Cardiac muscle cell (in vitro differentiated cells and primary cell): ENCODE measurements at places on chromosomes 3 and 15. TPM values are rescaled to one million over a fixed set of nuclear protein-coding genes. Genes with fewer than 3 reads are reported as not detected.

DNA sequence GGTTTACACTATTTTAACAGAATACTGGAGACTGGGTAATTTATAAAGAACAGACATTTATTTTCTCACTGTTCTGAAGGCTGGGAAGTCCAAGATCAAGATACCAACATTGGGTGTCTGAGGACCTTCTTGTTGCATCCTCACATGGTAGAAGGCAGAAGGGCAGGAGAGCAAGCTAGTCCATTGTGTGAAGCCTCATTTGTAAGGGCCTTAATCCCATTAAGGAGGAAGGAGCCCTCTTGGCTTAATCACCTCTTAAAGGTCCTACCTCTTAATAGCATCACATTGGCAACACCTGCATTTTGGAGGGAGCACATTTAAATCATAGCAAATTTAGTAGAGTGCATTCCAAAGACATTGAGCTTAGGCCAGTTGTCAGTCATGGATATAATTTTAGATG lies 26.2 kb downstream of the UBE2Q2 start:
- H3K36me3 ChIP-seq, result peaks cover 21% of the 10 kb centered on the region
- H3K4me3 ChIP-seq, result no peak overlapping the region
- H3K4me1 ChIP-seq, result peaks cover 12% of the 10 kb centered on the region
- H3K27me3 ChIP-seq, result no peaks in the 10 kb centered on the region

- no peak for DNase-seq
- no peaks in the 10 kb centered on the region for H3K4me1 ChIP-seq
- H3K27me3 ChIP-seq, result no peaks in the 10 kb centered on the region
- no peak overlapping the region for H3K4me3 ChIP-seq
These were observed 283.4 kb downstream of the LSAMP start for GRCh38 chr3:116161575-116162525.

- no peaks in the 10 kb centered on the region for H3K4me1 ChIP-seq
- DNase-seq, result no peak
- H3K27ac ChIP-seq, result no peak overlapping the region
- H3K36me3 ChIP-seq, result no peaks in the 10 kb centered on the region
These were observed 41.9 kb upstream of the TEX55 start for GRCh38 chr3:119104031-119104430.

GRCh38 chr15:63337046-63337445 lies 44.6 kb downstream of the CA12 start:
- H3K4me1 ChIP-seq, result no peaks in the 10 kb centered on the region
- no peaks in the 10 kb centered on the region for H3K27me3 ChIP-seq
- no peak overlapping the region for H3K4me3 ChIP-seq
- no peaks in the 10 kb centered on the region for H3K36me3 ChIP-seq
- H3K27ac ChIP-seq, result no peak overlapping the region
- no peak for DNase-seq

GRCh38 chr3:76930712-76931111 lies 109.2 kb upstream of the ROBO2 start:
- DNase-seq, result no peak
- peaks cover 6% of the 10 kb centered on the region for H3K4me1 ChIP-seq
- no peak overlapping the region for H3K27ac ChIP-seq
- H3K27me3 ChIP-seq, result no peaks in the 10 kb centered on the region

GRCh38 chr3:79247725-79248043 lies 520.1 kb downstream of the ROBO1 start:
- H3K4me1 ChIP-seq, result no peaks in the 10 kb centered on the region
- H3K27ac ChIP-seq, result no peak overlapping the region
- no peaks in the 10 kb centered on the region for H3K36me3 ChIP-seq
- no peak overlapping the region for H3K4me3 ChIP-seq
- no peaks in the 10 kb centered on the region for H3K27me3 ChIP-seq
- peak; percentile 57 for DNase-seq

DNA sequence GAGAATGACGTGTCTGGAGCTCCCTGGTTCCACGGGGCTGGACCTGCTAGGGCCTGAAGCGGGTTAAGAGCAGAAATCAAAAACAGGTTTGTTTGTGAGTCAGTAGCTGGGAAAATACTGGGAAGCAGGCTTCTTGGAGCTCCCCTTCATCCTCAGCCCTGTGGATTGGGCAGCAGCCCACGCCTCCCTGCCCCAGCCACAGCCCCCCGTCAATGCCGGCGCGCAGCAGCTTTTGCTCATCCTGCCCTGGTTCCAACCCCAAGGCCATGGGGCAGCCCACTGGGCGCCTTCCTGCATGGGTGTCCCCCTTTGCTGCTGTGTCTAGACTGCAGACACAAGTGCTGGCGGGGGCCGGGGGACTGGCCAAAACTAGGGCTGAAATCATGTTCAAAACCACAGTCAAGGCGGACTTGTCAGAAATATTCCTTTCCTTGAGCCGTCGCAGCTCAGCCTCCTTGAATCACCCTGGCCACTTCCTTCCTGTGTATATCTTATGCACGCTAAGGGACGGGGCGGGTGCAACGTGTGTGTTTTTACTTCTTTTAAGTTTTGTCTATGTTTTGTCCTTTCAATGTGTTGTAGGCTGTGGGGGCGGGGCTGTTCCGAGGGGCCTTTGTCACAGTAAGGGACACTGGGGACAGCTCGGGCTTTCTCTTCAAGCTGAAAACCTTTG lies 108.1 kb downstream of the KLF13 start:
- no peaks in the 10 kb centered on the region for H3K36me3 ChIP-seq
- peaks cover 6% of the 10 kb centered on the region for H3K4me1 ChIP-seq
- peak; percentile 91 for DNase-seq
- H3K27me3 ChIP-seq, result no peaks in the 10 kb centered on the region
- no peak overlapping the region for H3K27ac ChIP-seq

FBXW12 gene
- polyA plus RNA-seq, result 0.39 TPM in 1 of 2 replicates, not detected in the other

SERPINI1 gene
- 81.2 and 117 TPM in 2 replicates for polyA plus RNA-seq

PIF1 gene
- polyA plus RNA-seq, result 7.4 and 49.0 TPM in 2 replicates

GOLGA6D gene
- 0.29 TPM in 1 of 2 replicates, not detected in the other for polyA plus RNA-seq
